ENCODE measurements at places on chromosomes 2 and 18. TPM values are rescaled to one million over a fixed set of nuclear protein-coding genes. Genes with fewer than 3 reads are reported as not detected.

The TEKT4 gene
- total RNA-seq, result not detected

The RAMP1 gene
- 2.7 TPM for total RNA-seq

The UGT1A3 gene
- not detected for total RNA-seq

The ELOA2 gene
- total RNA-seq, result not detected

The B3GNT7 gene
- total RNA-seq, result 0.09 TPM

The CTDP1 gene
- total RNA-seq, result 23.4 TPM

The RGPD6 gene
- total RNA-seq, result 12.3 TPM

The CDH19 gene
- total RNA-seq, result not detected

The TNFAIP6 gene
- total RNA-seq, result 37.2 TPM

The CENPO gene
- total RNA-seq, result 4.6 TPM

The SH2D6 gene
- 0.63 TPM for total RNA-seq

The PPM1B gene
- 32.5 TPM for total RNA-seq

The MEIS1 gene
- 231 TPM for total RNA-seq

The NDC80 gene
- 3.3 TPM for total RNA-seq

The GALR1 gene
- not detected for total RNA-seq

The ZNF396 gene
- total RNA-seq, result 1.4 TPM

The SCLY gene
- 10.9 TPM for total RNA-seq

The THADA gene
- total RNA-seq, result 40.4 TPM

The CD226 gene
- 0.34 TPM for total RNA-seq

Data from bronchial smooth muscle cell (primary cell).